ENCODE measurements at places on chromosomes 2 and 18. TPM values are rescaled to one million over a fixed set of nuclear protein-coding genes. Genes with fewer than 3 reads are reported as not detected.

CRYGD gene
- not detected for total RNA-seq

DNAH7 gene
- not detected for total RNA-seq

PROM2 gene
- 5.9 TPM for total RNA-seq

VAMP5 gene
- total RNA-seq: 1.4 TPM

NEDD4L gene
- 57.4 TPM for total RNA-seq

SCN2A gene
- total RNA-seq: 0.42 TPM

ALPG gene
- total RNA-seq: not detected

CWC22 gene
- 13.5 TPM for total RNA-seq

GAD1 gene
- 2.1 TPM for total RNA-seq
